ENCODE measurements at places on chromosomes 1 and 21.

- DNase-seq: no peak
These were observed 26.2 kb downstream of the PGBD5 start for GRCh38 chr1:230400007-230400344.

GRCh38 chr1:173249349-173249748 is 42.2 kb upstream of the TNFSF4 start:
- no peak for DNase-seq

DNA sequence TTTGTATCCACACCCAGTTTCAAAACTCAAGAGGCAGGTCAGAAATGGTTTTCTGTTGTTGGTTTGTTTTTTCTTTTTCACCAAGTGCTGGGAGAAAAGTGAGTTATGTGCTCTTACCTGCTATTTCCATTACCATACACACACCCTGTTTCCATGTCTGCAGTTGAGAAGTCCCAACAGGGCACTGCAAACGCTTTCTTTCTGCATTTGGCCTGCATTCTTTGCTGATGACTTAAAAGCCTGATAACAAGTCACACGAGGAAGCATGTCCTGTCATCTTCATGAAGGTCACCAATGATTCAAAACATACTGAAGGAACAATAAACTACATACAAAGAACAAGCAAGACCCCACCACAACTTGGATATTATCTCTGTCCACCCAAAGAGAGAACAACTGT is 24.8 kb upstream of the KCNE1 start:
- no peak for DNase-seq

GRCh38 chr21:41168391-41169257 is 664 bp downstream of the BACE2 start:
- DNase-seq: no peak

DNA sequence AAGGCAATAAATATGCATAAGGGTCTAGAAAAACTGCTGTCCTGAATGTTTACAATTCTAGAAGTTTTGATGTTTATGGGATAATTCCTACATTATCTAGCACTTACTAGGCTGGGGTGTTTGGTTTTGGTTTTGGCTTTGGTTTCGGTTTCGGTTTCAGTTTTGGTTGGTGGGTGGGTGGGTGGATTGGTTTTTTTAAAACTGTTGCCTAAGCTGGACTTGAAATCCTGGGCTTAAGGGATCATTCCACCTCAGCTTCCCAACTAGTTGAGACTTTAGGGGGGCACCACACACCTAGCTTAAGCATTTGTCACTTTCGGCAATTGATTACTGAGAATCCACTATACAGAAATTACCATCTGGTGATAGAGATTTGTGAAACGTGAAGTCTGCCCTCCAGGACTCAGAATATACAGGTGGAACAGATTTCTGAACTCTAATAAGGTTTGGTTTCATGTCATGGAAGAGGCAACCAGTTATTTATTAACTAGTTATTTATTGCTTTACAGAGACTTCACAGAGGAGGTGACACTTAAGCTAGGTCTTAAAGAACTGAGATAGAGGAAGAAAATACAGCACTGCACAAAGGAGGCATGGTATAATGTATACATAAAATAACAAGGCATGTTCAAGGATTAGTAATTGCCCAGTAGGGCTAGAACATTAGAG is 69.6 kb downstream of the PIK3R3 start:
- DNase-seq: no peak

DNA sequence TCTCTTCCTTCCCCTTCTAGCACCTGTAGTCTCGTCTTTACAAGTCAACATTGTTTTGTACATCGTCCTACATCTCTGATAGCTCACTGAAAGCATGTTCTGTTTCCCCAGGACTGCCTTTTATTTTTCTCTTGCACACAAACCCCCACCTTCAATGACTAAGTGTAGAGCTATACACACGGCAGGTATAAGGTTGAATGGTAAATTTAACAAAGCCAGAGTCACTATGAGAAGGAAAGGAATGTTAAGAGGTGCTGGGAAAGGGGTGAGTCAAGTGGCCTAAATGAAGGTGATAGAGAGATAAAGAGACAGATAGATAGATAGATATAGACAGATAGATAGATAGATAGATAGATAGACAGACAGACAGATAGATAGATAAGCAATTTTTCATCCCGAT is 134.3 kb upstream of the ATP1B1 start:
- no peak for DNase-seq

DNA sequence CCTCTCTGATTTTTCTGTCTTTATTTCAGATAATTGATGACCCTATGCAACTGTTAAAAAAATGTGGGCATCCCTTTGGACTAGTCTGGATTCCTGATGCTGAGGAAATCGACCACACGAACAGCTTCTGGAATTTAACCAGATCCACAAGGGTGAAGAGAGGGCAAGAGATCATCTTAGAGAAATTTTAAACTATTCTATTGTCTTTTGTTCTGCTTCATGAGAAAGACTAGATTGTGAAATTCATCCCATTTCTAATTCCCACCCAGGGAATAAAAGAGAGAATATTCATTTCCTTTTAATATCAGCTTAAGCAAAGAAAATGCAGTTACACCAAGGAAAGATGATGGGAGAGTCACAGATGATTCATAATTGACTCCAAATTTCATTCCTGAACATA is 71.8 kb downstream of the DUSP10 start:
- DNase-seq: no peak

DNA sequence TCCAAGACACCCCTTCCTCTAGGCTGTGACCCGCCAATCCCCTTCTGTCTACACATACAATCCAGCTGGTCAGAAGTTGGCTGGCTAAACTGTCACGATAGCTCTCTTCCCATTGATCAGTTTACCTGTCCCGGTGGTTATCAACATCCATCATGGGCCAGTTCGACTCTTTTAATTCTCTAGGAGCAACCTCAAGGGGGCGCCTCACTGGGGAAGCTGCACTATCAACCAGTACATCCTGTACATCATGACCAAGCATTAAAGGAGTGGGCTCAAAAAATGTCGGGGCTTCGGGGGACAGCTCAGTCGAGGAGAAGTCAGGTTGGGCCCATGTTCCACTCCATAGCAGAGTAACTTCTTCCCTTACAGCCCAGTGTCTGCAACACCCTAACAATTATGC is 53.2 kb upstream of the B3GALNT2 start:
- no peak for DNase-seq

DNA sequence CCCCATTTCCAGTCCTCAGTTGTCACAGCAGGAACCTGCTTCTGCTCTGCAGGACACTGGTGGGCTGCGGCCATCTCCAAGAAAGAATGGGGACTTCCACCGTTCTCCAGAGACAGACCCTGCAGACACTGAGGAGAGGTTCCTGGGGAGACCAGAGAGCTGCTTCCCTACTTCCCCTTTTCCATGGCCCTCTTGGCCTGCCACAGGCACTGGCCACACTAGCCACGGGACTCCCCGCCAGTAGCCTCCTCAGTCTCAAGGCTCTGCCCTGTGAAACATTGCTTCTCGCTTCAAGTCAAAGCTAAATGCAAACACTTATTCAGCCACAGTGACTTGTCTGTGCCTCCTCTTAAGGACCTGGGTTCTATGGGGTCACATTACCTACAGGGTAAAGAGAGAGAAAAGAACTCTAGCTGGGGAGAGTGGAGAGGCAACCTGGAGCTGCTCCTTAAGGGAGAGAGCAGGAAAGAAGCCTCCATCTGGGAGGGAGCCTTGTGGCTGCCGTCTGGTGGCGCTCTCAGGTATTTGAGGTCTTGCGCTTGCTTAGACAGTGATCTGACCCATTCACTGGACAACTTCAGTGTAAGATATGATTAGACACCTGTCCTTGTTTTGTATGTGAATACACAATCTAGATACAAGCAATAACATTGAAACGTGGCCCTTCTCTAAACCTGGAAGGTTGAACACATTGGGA is 5.4 kb upstream of the SLAMF8 start:
- DNase-seq: no peak

DNA sequence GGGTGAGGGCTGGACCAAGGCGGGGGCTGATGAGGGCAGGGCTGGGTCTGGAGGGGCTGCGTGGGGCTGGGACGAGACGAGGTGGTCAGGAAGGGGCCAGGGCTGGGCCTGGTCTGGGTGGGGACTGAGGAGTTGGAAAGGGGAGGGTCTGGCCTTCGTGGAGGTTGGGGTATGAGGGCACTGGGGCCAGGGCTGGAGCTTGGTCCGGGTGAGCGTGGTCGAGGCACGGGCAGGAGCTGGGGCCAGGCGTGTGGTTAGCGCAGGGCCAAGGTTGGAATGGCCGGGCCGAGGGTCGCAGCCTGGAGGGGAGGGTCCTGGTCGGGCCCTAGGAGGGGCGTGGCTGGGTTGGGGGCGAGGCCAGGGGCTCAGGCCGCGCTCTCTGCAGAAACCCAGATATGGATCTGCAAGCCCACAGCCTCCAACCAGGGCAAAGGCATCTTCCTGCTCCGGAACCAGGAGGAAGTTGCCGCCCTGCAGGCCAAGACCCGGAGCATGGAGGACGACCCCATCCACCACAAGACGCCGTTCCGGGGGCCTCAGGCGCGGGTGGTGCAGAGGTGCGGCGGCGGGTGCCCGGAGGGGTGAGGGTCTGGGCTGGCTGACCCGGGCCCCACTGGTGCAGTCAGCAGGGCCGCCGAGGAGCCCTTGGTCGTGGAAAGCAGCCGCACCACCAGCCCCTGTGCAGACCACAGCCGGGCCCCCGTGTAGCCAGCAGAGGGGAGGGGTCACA is 9.0 kb downstream of the TTLL10 start:
- DNase-seq: no peak

GRCh38 chr1:33120436-33121231 is 39.7 kb downstream of the AZIN2 start:
- no peak for DNase-seq

- no peak for DNase-seq
These were observed 131.6 kb downstream of the LHX8 start for GRCh38 chr1:75265792-75266191.

DNA sequence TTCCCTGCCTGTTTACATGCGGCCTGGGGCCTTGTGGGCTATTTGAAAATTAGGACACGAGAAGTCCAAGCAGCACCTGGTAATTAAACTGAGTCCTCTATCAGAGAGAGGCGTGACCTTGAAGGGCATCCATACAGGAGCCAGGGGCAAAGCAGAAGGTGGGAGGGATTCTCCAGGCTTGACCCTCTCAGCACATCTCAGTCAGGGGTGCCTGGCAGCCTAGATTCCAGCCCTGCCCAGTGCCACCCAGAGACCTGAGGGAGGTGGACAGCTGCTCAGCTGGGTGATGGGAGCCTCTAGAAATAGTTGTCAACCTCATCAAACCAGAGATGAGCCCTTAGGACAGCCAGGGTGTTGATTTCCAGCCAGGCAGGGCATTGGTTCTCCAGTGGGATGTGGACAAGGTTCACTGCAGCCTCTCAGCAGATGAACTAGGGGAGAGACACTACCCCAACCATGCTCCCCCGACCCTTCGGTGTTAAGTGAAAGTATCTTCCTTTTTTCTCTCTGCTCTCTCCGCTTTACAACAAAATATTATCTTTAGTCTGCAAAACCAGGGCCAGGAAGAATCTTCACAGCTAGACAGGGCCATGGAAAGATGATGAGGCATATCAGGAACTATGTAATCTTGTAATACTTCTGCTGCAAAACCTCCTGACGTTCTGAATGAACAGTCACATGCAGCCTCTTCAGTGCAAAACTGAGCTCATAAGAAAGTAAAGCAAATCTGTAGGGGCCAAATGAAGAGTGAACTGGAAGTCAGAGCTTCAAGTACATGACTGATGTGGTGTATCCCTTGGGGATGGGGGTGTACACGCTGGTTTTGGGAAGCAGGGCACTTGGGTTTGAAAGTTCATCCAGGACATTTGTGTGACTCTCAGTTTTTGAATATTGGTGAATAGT is 35.9 kb upstream of the ATP5PO start:
- no peak for DNase-seq

GRCh38 chr1:203379825-203380224 is 28.9 kb upstream of the FMOD start:
- DNase-seq: no peak

- no peak for DNase-seq
These were observed 15.8 kb upstream of the BACE2 start for GRCh38 chr21:41152147-41152546.

DNA sequence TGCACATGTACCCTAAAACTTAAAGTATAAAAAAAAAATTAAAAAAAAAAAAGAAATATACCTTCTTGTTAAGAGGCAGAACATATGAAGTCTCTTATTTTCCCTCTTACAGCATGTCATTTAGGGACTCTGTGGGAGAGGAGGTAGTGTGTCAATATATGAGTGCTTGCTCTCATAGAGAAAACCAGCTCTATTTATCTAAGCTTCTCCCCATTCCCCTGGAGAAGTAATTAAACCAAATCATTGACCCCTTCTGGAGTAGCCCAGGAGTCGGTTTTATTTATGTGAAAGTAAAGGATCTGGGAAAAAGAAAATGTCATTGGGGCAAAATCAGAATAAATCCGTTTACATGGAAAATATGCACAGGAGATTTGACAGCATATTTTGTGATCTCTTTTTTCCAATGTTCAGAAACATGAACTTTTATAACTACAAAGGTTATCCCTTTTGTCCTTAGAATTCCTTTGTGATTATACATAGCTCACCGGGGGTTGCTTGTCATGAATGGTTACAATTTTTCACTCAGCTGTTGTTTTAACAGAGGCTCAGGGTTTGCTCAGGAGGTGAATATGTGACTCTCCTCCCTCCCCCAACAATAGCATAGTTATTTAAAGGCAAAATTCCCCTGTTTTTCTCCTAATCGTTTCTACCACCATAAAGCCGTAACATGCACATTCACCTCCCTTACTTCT is 114.5 kb upstream of the C1orf21 start:
- no peak for DNase-seq

Data from HuH-7.5 (cell line).